HAP-1 (cell line): ENCODE measurements at places on chromosomes 7 and 10.

- no peak for DNase-seq
Measured at GRCh38 chr10:124596116-124596785, 134.6 kb downstream of the LHPP start.

DNA sequence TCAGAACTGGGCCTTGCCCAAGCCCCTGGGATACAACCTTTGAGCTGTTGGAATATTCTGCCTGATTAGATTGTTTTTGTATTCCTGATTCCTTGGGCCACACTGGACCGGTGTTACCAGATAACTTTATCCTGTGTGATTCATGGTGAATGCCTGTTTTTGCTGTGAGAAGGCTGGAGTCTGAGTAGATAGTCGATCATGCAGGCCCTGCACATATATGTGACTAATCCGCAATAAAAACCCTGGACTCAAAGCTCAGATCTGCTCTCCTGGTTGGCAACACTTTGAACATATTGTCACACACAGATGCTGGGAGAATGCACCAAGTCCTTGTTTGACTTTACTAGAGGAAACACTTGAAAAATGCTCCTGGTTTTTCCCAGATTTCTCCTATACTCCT, 183.9 kb upstream of the MBL2 start:
- no peak for DNase-seq

GRCh38 chr10:92846-93245, 42.4 kb upstream of the ZMYND11 start:
- no peak for DNase-seq

GRCh38 chr10:15485684-15486316, 114.7 kb upstream of the FAM171A1 start:
- no peak for DNase-seq

DNA sequence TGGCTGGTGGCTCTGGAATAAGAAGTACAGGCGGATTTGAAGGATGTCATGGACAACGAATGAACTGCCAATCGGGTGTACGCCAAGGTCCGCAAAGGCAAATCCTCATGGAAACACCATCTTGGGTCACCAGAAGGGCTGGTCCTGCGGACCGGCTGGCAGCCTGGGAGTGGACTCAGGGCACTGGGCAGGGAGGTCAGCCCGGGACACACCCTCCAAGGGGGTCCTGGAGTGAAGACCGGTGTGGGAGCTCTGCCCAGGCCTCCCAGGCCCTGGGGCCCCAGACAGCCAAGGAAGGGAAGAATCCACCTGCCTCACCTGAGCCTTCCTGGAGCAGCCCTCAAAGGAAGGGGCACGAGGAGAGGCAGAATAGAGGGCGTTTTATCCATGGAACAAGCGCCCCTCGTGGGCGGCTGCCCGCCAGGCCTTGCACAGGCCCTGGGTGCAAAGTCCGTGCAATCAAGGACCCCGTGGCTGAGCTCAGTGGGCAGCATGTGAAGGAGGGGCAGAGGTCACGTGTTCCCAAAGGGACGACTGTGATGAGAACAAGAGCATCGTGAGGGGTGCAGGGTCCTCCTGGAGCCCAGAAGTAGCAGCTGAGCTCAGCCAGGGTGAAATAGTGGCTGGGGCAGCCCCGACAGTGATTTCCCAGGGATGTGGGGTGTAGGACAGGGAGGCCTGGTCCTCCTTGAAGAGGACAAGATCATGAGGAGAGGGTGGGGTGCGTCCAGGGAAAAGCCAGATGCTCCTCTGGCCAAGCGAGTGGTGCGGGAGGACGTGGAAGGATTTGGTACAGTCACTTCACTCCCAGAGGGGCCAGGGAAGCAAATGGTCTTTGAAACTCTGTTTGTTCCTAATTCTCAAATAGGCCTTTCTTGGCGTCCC, 105.2 kb downstream of the TCERG1L start:
- no peak for DNase-seq

DNA sequence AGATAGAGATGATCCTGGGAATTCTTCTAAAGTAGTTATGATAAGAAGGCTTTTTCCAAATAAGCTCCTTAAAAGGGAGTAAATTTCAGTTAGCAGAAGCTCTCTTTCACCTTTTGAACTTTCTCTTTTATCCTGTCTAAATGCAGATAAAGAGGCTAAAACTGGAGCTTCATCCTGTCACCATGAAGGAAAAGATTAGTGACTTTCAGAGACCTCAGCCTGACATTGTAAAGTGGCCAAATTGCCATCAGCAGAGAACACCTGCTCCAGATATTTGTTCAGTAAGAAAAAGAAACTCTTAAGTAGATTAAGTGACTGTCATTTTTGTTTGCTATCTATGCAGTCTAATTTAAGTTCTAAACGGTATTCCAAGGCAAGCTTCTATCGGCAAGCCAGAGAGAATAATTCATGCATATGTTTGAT, 18.3 kb downstream of the VWDE start:
- DNase-seq, result no peak

DNA sequence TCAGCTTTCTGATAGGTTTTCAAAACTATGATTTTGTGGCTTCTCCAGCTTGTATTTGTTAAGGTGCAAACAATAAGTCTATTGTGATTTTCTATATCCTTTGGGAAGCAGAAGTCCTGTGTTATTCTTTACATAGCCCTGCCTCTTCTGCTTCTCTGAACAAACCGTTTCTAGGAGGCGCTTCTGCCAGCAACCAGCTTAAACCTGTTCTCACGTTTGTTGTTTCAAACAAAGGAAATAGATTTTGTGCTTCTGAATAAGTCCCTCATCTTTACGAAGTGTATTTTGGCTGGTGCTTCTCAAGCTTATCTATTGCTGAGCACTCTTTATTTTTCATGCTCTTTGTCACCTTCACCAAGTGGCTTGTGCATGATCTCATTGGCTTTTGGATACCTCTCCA, 61.0 kb downstream of the VTI1A start:
- peak; percentile 26 for DNase-seq

- no peak for DNase-seq
Measured at GRCh38 chr7:106057962-106058927, 53.9 kb downstream of the SYPL1 start.

DNA sequence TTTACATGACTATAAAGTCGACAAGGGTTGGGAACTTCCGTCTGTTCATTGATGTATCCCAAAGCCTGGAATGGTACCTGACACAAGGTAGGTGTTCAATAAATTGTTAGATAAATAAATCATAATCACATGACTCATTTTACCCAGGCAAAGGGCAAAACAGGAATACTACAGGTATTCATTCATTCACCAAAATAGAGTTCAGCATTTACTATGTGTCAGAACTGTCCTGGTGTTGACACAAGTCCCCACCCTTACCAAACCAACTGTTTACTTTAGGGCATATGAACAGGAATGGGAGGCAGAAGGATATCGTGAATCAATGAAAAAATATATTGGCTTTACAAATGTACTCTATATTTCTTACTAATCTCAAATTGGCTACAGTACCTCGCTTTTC, 666 bp upstream of the YAE1 start:
- DNase-seq, result no peak

DNA sequence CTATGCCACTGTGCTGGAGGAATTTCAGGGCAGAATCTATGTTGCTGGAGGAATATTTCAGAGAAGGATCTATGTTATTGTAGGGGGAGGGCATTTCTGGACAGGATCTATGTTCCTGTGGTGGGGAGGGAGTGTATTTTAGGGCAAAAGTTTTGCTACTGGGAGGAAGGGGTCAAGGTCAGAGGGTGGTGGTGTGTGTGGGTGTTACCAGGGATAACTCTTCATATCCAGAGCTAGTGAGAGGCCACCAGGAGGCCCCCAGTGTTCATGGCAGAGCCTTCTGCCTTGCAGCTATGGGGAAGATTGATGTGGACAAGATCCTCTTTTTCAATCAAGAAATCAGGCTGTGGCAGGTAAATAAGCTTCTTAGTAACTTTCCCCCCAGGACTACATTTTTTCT, 2.0 kb upstream of the STRA8 start:
- DNase-seq, result no peak

- DNase-seq, result no peak
Measured at GRCh38 chr7:41755096-41755495, 52.2 kb upstream of the INHBA start.

DNA sequence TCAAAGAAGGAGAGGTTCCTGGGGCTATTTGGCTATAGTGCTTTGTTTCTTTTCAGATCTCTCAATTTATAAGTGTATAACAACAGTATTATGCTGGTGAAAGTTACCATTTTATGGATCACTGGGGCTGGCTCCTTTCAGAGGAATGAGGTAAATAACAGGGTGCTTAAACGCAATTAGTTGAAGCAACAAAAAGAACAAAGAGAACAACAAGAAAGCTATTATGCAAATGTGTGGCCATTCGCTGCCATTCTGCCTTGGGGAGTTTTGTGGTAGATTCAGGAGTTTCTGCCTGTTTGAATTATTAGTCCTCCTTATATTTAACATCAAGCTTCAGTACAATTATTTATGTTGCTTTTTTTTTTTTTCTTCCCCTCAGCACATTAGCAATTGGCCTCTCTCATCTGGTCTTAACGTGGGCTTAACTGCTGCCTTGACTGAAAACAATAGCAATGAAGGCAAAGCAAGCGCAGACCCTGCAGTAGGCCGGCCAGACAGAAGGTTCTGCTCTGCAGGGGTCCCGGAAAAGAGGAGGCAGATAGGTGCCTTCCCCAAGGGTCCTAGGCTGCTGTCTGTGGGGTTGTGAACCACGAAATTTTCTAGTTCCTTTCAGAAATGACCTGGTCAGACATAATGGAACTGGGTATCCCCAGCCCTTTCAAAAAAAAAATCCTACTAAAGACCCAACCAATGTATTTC, 339.9 kb upstream of the PODXL start:
- peak; percentile 73 for DNase-seq

- DNase-seq, result no peak
Measured at GRCh38 chr10:86226781-86227201, 139.8 kb downstream of the GRID1 start.

GRCh38 chr7:141915565-141915964, 634 bp upstream of the OR9A4 start:
- no peak for DNase-seq

GRCh38 chr7:15305002-15305600, 256.7 kb downstream of the AGMO start:
- DNase-seq, result peak; percentile 44

DNA sequence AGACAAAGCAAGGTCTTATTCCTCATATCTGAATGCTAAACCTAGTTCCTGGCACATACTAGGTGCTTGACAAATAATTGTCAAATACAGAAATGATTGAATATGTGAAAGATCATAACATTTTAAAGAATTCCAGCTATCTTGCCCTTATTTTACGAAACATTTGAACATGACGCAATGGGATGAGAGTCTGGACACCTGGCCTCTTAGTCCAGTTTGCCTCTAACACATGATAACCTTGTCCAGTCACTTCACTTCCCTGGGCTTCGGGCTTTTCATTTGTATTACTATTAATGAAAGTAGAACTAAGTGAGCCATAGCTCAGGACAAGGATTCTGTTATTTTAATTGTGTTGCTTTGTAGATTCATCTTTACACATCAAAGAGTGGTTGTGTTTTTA, 32.6 kb downstream of the PNLIPRP3 start:
- no peak for DNase-seq

GRCh38 chr7:16668978-16669377, 23.0 kb downstream of the BZW2 start:
- no peak for DNase-seq

GRCh38 chr10:62373995-62374861, at the start of gene ZNF365:
Gene ZNF365 (plus strand): TSS chr10:62374369. CDS start chr10:62376194, 1,825 bp downstream.
- DNase-seq, result peak; percentile 60

GRCh38 chr7:124915242-124915641, 14.4 kb downstream of the POT1 start:
- no peak for DNase-seq

- DNase-seq, result no peak
Measured at GRCh38 chr7:91291302-91291701, 27.1 kb downstream of the FZD1 start.

- DNase-seq, result no peak
Measured at GRCh38 chr7:131087756-131088658, 239.7 kb upstream of the MKLN1 start.

DNA sequence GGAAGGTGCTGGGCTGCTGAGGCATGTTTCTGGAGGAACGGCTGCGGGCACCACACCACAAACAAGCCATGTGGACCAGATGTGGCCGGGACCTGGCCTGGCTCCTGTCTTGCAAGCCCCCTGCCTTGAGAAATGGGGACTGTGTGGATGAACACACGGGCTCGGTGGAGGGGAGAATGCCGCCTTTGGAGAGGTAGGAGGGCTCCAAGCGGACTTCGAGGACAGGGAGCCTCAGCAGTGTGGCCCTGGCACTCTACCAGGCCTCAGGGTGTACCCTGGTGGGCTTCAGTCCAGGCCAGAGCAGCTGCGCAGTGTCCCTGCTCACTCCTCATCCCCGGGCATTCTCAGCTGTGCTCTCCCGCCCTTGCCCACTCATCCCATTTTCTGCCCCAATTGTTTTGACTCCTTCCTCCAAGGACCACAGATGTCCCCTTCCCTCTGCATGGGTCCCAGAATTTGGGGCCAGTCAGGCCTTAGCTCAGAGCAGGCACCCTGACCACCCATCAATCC, 31.5 kb downstream of the PWWP2B start:
- DNase-seq, result no peak

DNA sequence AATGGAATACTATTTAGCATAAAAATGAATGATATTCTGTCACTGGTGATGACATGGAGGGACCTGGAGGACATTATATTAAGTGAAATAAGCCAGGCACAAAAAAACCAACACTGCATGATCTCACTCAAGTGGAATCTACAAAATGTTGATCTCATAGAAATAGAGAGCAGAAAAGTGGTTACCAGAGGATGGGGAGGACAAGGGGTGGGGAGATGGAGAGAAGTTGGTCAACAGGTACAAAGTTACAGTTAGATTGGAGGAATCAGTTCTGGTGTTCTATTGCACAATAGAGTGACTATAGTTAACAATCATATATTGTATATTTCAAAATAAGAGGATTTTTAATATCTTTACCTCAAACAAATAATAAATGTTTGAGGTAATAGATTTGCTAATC, 24.7 kb upstream of the SLC18A3 start:
- DNase-seq, result no peak

GRCh38 chr7:109282726-109283125, 713.1 kb downstream of the DNAJB9 start:
- DNase-seq, result no peak

- no peak for DNase-seq
Measured at GRCh38 chr10:79588800-79589199, 21.9 kb upstream of the SFTPA1 start.

- no peak for DNase-seq
Measured at GRCh38 chr7:23486002-23486773, 15.9 kb upstream of the IGF2BP3 start.

- no peak for DNase-seq
Measured at GRCh38 chr7:133428326-133428725, 175.4 kb downstream of the EXOC4 start.

DNA sequence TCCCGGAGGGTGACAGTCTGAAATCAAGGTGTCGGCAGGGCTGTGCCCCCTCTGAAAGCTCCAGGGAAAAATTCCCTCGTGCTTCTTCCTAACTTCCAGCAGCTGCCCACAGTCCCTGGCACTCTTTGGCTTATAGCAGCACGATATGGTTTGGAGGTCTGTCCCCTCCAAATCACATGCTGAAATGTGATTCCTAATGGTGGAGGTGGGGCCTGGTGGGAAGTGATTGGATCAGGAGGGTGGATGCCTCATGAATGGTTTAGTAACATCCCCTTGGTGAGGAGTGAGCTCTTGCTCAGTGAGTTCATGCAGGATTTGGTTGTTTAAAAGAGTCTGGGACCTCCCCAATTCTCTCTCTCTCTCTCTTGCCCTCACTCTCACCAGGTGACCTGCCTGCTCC, 51.1 kb downstream of the GPAM start:
- DNase-seq, result no peak
